Activated CD4-positive, alpha-beta T cell treated with anti-CD3 and anti-CD28 coated beads, Interleukin-2, amount 50 U/mL, for 16 hours (primary cell): ENCODE measurements at places on chromosomes 16 and 17.

GRCh38 chr17:41539071-41539492 lies 11.0 kb upstream of the KRT19 start:
- DNase-seq: no peak

- DNase-seq: no peak
These were observed 2.6 kb downstream of the CRYM start for GRCh38 chr16:21275529-21275928.

GRCh38 chr16:84303023-84303422 lies 8.3 kb downstream of the WFDC1 start:
- DNase-seq: no peak

DNA sequence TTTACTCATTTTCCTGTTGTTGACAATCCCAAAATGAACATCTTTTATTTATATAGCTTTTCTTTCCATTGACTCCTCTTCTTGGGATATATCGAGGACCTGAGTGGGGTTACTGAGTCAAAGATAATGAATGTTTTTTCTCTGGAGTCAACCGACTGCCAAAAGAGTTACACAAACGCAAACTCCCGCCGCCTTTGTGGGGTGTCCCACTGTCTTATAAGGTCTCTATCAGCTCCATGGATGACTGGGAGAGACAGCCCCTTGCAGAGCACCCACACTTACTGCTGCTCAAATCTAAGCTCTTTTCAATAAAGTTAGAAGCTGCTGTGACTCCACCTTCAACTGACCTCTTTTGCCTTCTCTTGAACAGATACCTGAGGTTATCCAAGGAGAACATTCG lies 25.2 kb downstream of the C16orf78 start:
- DNase-seq: no peak

DNA sequence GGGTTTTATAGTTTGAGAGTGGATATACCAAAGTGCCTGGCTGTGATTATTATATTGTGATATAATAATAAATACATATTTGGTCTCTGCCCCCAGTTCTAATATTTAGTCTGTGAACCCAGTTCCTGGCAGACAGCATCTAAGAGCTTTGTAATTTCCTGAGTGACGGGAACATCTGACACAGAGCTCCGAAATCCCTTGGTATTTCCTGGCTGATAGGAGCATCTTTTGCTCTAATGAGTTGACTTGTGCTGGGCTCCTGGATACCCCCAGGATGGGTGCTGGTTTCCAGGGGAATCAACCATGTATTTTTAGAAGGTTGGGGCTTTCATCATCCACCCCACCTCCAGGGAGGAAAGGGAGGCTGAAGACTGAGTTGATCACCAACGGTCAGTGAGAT lies 187.3 kb downstream of the CDH13 start:
- DNase-seq: no peak
